Common myeloid progenitor, CD34-positive (primary cell): ENCODE measurements at places on chromosomes 1 and 21.
A peak's percentile ranks its signal among the peaks of the same experiment; 100 is the strongest.

GRCh38 chr1:110674337-110675059 lies at the start of gene KCNA3:
Gene KCNA3, minus strand, starts transcription at chr1:110674940. Its CDS starts 131 bp downstream, at chr1:110674809.
- H3K27ac ChIP-seq, result no peak within 1 kb of the TSS
- H3K36me3 ChIP-seq, result no peaks in the 10 kb centered on the region
- H3K4me3 ChIP-seq, result peak within 1 kb of the TSS; percentile 68
- DNase-seq, result peak; percentile 74
- peaks cover 20% of the 10 kb centered on the region for H3K4me1 ChIP-seq

DNA sequence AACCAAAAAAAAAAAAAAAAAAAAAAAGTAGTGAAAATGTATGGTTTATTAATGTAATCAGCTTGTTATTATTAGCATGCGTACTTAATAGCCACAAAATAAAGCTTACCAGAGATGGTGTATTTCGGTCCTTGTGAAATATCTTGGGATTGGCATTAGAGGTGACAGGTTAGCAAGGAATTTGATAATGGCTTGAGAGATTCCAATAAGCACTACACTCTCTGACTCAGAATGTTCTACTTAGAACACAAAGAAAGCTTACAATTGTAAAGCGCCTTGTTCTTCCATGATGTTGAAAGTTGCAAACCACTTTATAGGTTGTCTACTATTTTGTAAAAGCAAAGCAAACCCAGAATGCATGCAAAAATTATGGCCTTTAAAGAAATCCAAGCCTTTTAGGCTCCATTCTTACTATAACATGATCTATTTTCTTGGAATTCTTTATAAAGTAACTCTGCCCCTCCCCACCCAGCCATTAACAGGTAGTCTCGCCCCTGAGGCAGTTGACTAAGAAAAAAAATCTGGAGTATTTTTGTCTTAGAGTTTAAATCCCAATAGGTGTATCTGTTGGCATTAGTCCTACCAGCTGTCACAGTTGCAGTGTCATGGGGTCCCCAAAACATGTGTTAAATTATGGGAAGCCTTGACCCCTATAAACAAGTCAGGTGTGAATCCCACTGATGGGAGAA lies 129.2 kb downstream of the DHRS3 start:
- no peaks in the 10 kb centered on the region for H3K27me3 ChIP-seq
- H3K27ac ChIP-seq, result no peak overlapping the region
- H3K4me1 ChIP-seq, result no peaks in the 10 kb centered on the region
- no peak overlapping the region for H3K4me3 ChIP-seq
- no peak for DNase-seq

- peaks cover 40% of the 10 kb centered on the region for H3K4me1 ChIP-seq
- no peak for DNase-seq
- H3K27ac ChIP-seq, result no peak overlapping the region
- H3K4me3 ChIP-seq, result no peak overlapping the region
These were observed 2.4 kb upstream of the SH3D21 start for GRCh38 chr1:36303650-36304360.

DNA sequence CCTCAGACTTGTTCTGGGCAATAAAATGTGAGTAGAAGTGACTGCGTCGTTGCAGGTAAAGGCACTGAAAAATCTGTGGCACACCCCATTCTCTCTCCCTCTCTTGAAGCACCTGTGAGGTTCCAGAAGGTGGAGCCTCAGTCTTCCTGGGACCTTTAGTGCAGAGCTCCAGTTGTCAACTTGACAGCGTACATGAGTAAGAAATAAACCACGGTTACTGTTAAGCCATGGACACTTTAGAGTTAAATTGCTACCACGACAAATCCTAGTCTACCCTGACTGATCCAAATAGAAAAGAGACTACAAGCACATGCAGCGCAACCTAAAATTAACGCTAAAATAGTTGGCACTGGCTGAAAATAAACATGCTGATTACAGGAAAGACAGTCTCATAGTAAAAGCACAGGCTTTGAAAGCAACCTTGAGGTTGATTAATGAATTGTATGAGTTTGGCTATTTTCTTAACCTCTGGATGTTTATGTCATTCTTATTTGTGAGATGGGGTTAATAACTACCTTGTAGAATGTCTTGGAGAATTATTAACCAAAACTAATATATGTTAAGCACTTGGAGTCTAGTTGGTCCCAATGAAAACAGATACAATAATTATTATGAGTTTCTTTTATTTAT lies 93.0 kb upstream of the PLPPR4 start:
- no peak overlapping the region for H3K4me3 ChIP-seq
- no peaks in the 10 kb centered on the region for H3K36me3 ChIP-seq
- no peaks in the 10 kb centered on the region for H3K27me3 ChIP-seq
- no peak overlapping the region for H3K27ac ChIP-seq
- no peaks in the 10 kb centered on the region for H3K4me1 ChIP-seq
- no peak for DNase-seq

DNA sequence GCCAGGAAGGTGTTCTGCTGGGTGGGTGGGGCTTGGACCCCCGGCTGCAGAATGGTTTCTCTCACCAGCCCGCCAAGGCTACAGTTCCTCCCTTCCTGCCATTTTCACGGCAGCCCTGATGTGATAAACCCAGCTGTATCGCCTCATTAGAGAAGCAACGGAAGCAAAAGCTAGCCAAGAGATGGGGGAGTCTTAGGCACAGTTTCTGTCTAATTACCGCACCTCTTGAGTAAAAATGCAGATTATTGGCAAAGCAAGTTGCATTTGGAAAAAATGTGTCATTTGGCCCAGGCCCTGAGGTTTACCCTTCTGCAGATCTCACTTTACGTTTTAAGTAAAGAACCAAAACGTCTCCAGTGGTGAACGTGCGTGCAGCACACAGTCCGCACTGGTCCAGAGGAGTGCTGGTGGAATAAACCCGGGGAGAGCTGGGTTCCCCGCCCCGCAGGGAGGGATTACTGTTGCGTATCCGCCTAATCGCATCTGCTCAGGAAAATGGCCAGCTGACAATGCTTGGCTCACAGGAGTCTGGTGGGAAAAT lies 109.9 kb downstream of the GALNT2 start:
- no peak overlapping the region for H3K27ac ChIP-seq
- peaks cover 13% of the 10 kb centered on the region for H3K36me3 ChIP-seq
- DNase-seq, result peak; percentile 41

DNA sequence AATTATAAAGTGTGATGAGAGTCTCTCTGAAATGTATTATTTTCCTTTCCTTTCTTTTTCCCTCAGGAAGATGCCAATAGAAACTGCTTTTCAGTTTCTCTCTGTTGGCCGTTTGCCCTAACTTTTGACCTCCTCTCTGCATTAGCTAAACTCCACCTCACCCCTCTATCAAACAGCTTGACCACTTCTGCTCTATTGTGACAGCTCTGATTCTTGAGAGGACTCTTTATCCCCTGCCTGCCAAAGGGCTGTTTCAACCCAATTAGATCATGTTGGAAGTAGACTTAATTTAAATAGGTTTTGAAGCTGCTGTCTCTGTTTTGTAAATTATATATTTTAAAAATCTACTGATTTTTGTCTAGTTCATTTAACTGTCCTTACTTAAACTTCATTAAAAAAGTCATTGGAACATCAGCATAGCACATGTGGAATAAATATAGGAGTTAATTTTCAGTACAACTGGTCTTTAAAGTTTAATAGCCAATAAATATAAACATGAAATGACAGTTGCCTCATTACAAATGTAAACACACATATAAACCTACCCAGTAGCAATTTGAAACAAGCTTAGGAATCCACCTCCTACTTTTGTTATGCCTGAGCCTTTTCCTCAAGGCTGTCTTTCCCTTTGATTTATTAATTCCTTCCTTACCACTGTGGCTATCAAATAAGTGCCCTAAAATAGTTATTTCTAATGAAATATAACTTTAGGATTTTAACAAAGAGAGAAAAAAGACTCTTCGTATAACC lies 152.0 kb downstream of the CHRM3 start:
- H3K4me3 ChIP-seq, result no peak overlapping the region
- H3K27me3 ChIP-seq, result no peaks in the 10 kb centered on the region
- H3K4me1 ChIP-seq, result peaks cover 13% of the 10 kb centered on the region
- DNase-seq, result no peak

DNA sequence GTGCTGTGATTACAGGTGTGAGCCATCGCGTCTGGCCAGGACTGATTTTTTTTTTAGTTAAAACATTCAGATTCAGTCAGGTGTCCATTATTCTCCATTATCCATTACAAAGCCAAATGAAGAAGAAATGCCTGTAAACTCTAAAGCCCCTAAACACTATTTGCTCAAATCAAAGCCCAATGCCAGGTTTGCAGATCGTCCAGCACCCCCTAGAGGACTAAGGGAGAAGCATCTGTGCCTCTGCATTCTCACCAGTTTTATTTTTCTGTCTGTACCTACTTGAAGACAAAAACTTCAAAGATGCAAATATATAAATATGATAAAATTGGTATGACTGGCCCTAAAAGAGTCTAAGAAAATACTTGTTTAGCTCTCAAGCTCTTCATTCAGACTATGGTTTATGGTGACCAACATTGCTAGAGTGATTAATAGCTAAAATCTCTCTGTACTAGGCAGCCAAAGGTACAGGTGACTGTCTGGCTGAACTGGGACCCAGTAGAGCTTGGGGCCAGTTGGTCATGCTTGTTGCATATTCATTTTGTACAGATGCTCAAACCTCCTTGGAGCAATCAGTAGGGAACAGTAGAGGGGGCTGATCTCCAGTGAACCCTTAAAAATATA lies 138.4 kb downstream of the SYT2 start:
- H3K27ac ChIP-seq, result no peak overlapping the region
- H3K36me3 ChIP-seq, result peaks cover 4% of the 10 kb centered on the region
- no peak overlapping the region for H3K4me3 ChIP-seq
- no peaks in the 10 kb centered on the region for H3K27me3 ChIP-seq
- peak; percentile 64 for DNase-seq

GRCh38 chr1:217494767-217495166 lies 136.1 kb downstream of the GPATCH2 start:
- H3K36me3 ChIP-seq, result no peaks in the 10 kb centered on the region
- no peak for DNase-seq
- no peak overlapping the region for H3K27ac ChIP-seq
- no peaks in the 10 kb centered on the region for H3K27me3 ChIP-seq
- no peak overlapping the region for H3K4me3 ChIP-seq

DNA sequence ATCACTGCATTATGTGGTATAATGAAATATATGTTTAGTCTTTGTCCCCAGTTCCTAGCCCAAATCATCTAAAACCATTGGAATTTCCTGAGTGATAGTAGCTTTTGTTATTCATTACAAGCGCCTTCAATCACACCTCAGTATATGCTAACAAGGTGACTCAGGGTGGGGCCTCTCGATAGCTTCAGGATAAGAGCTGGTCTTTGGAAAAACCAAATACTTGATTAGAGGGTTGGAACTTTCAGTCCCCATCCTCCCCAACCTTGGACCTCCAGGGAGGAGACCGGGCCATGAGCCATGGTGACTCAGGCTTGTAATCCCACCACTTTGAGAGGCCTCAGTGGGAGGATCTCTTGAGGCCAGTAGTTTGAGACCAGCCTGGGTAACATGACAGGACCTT lies 5.1 kb upstream of the BRDT start:
- H3K36me3 ChIP-seq, result no peaks in the 10 kb centered on the region
- H3K4me1 ChIP-seq, result no peaks in the 10 kb centered on the region
- H3K4me3 ChIP-seq, result no peak overlapping the region
- no peak overlapping the region for H3K27ac ChIP-seq
- H3K27me3 ChIP-seq, result no peaks in the 10 kb centered on the region
- no peak for DNase-seq

- no peak for DNase-seq
- no peak overlapping the region for H3K27ac ChIP-seq
- no peaks in the 10 kb centered on the region for H3K27me3 ChIP-seq
These were observed 613.3 kb downstream of the AJAP1 start for GRCh38 chr1:5267603-5268235.

GRCh38 chr1:107682467-107682866 lies 282.5 kb downstream of the VAV3 start:
- H3K36me3 ChIP-seq, result peaks cover 12% of the 10 kb centered on the region
- DNase-seq, result no peak
- no peak overlapping the region for H3K27ac ChIP-seq
- H3K4me3 ChIP-seq, result no peak overlapping the region
- H3K4me1 ChIP-seq, result no peaks in the 10 kb centered on the region

DNA sequence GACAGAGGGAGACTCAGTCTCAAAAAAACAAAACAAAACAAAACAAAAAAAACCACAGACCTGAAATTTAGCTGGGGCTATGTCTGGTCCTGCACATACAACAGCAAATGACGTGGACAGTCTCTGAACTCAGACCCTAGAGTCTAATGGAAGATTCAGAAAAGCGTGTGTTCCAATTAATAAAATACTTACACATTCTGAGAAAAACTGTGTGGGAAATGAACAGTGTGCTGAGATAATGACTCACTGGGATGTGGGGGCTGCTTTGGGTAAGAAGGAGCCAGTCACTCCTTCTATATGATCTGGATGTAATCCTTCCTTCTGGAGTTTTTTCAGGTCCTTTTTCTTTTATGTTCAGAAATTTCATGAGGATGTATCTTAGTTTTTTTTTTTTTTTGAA lies 29.4 kb downstream of the CLDN14 start:
- H3K36me3 ChIP-seq, result peaks cover 4% of the 10 kb centered on the region
- no peaks in the 10 kb centered on the region for H3K27me3 ChIP-seq
- DNase-seq, result no peak

DNA sequence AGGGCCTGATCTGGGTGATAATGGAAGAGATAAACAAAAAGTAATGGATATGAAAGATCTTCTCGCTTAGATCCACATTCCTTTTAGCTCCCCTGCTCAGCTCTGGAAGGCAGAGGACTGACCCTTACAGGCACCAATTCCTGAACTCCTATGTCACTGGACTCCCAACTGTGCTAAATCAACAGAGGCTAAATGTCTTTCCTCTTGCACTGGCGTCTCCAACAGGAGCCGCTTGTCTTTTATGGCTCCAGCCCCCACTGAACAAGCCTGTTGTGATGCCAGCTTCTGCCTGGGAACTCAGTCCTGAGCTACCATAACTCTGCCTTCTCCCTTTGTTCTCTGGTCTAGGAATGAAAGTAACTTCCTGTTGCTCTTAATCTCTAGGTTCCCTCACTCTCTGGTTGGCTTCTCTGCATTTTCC lies 142.1 kb upstream of the COL11A1 start:
- no peaks in the 10 kb centered on the region for H3K27me3 ChIP-seq
- H3K4me1 ChIP-seq, result no peaks in the 10 kb centered on the region
- no peaks in the 10 kb centered on the region for H3K36me3 ChIP-seq
- H3K4me3 ChIP-seq, result no peak overlapping the region

GRCh38 chr1:219160967-219161366 lies 12.7 kb upstream of the LYPLAL1 start:
- H3K27ac ChIP-seq, result no peak overlapping the region
- H3K36me3 ChIP-seq, result no peaks in the 10 kb centered on the region
- H3K4me3 ChIP-seq, result no peak overlapping the region

- no peaks in the 10 kb centered on the region for H3K27me3 ChIP-seq
- peaks cover 23% of the 10 kb centered on the region for H3K36me3 ChIP-seq
- no peaks in the 10 kb centered on the region for H3K4me1 ChIP-seq
- H3K4me3 ChIP-seq, result no peak overlapping the region
- H3K27ac ChIP-seq, result no peak overlapping the region
These were observed 8.6 kb downstream of the FNDC5 start for GRCh38 chr1:32861904-32862695.

- no peak overlapping the region for H3K4me3 ChIP-seq
- no peak overlapping the region for H3K27ac ChIP-seq
- H3K27me3 ChIP-seq, result peaks cover 31% of the 10 kb centered on the region
- peak; percentile 57 for DNase-seq
- no peaks in the 10 kb centered on the region for H3K36me3 ChIP-seq
- peaks cover 42% of the 10 kb centered on the region for H3K4me1 ChIP-seq
These were observed 4.5 kb downstream of the EPHA2 start for GRCh38 chr1:16151196-16151994.
